ENCODE measurements at places on chromosomes 5 and 9.

DNA sequence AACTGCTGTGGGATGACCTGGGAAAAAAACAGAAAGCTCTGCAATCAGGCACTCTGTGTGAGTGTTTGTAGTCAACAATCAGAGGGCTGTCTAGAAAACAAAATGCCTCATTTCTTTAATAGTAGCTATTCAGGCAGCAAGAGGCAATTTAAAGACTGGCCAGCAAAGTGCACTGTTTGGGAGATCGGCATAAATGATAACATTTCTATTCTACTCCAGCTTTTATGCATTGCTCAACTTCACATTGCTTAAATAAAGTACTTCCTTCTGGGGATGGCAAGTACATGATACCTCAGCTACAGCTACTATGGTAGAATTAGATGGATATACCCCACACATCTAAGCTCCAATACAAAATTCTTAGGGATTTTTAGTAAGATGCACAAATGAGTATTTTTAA, 193.1 kb downstream of the DCP2 start:
- no peak for DNase-seq

DNA sequence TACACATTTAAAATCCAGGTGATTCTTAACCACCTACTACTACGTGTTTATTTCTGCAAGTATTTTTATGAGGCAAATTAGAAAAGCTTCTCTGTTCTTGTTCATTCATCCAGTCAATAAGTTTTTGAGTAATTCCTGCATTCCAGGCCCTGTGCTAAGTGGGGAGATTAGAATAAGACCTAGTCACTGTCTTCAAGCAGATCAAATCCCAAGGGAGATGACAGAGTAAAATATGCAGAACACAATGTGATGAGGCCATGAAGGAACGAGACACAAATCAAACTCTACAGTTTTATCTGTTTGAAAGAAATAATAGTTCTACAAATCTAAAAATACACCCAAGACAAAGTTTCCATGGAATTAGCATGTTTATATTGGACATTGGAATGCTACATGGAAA, 158.8 kb downstream of the CEP120 start:
- DNase-seq = no peak

GRCh38 chr9:120478208-120478607, 101.8 kb downstream of the CDK5RAP2 start:
- no peak for DNase-seq

DNA sequence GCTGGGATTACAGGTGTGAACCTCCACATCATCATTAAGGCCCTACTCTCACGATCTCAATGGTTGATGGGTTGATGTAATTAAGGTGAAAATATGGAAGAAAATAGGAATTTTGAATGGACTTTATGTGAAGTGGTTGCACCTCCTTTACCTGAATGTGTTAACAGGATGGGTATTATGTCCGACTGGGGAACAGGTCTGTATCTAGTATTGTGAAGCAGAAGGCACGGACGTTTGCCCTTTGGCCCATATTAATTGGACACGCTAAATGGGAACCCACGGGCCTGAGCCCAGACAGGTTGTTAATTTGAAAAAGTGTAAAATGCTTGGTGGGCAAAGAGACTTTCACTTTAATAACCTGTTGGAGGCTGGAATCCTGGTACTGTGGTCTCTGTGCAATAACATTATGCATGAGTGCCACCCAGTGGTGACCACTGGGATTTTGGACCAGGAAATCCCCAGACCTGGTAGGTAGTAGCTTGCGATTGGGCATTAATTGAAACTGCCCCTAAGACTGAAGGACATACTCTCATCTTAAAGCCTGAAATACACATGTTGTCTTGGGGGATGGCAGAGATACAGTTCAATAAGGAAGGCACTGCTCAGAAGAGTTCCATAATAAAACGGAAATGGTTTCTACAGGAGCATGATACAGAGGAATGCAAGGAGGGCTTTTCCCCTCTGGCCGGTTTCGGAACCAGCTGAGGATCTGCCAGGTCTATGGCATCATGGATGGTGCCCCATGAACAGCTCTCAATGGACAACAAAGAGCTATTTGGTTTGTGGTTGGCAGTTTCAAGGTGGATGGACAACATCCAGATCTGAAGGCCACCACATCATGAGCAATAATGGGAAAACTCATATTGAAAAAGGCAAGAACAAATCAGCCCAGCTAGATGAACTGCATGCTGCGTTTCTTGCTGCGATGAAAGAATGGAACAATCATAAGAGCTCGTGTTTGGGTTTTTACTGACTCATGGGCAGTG, 26.2 kb upstream of the BICD2 start:
- DNase-seq = peak; percentile 68

DNA sequence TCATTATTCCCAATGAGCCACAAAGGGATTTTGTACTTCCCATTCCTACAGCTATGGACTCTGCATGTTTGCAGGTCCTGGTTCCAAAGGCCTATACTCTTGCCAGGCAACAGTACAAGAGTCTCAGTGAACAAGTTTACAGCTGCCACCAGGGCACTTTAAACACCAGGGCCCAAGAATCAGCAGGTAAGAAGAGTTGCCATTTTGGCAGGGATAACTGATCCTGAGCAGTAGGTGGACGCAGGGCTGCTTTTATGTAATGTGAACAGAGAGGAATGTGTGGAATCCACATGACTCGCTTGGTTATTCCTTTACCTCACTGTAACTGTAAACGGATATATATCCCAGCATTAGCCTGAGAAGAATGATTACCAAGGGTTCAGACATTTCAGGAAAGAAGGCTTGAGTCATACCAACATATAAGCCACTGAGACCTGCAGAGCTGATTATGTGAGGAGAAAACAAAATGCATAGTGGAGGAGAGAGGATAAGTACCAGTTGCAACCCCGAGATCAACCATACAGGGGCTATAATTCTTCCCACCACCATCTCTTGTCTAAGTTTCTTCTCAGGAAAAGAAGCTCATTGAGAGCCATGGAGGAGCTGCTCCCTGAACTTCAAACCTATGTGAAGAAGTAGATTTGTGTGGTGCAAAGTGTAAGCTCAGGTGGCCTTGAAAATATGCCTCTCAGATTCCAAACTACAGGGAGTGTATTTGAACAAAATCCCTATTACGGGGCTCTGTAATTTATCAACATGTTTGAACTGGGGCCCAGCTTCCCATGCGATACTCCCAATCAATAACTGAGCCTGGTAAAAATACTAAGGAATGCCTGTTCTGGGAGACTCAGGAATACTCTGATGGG, 24.6 kb downstream of the RAPGEF6 start:
- DNase-seq = no peak

DNA sequence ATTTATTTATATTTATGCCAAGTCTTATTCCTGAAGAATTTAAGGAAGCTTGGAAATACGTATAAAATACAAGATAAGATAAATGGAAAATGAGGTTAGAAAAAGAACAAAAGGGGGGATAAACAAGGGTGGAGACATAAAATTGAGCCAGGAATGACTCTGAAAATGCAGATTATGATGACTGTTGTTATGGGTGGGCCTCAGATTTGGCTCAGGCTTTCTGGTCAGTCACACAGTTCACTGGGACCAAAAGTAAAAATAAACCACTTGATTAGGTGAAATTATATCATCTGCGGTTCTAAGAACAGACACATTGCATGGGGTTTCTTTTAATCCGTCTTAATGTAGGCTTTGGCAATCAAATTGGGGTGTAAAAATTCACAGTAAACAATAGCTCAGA, 51.0 kb downstream of the OR1J1 start:
- DNase-seq = no peak

DNA sequence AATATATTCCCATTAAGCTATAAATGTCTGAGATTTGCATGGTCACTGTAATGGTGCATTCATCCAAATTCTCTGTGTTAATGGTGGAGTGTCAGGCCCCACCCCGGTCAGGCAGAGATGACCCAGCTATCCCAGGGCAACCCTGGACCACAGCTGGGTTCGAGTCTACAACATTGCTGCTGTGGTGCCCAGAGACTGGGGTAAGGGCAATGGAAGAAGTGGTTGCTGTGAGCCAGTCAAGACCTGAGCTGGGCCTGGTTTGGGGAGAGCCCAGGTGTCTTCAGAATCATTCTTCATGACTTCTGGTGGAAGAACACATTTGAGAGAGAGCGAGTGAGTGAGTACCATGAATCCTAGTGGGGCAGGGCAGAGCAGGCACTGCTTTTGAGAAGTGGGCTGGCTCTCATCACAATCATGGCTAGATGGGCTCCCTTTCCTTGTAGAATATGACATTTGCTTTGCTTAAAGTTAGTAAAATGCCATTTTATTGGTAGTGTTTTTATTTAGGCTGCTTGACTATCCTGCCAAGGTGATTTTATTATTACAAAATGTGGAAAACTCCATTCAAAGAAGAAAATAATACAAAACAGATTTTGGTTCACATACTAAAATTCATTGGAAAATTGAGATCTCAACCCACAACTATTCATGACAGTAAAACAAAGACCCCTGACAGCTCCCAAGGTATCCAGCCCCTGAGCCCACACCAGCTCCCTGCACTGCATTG, 125.8 kb upstream of the SLC25A48 start:
- DNase-seq = no peak

- no peak for DNase-seq
Measured at GRCh38 chr5:38450627-38451026, 105.8 kb downstream of the LIFR start.

DNA sequence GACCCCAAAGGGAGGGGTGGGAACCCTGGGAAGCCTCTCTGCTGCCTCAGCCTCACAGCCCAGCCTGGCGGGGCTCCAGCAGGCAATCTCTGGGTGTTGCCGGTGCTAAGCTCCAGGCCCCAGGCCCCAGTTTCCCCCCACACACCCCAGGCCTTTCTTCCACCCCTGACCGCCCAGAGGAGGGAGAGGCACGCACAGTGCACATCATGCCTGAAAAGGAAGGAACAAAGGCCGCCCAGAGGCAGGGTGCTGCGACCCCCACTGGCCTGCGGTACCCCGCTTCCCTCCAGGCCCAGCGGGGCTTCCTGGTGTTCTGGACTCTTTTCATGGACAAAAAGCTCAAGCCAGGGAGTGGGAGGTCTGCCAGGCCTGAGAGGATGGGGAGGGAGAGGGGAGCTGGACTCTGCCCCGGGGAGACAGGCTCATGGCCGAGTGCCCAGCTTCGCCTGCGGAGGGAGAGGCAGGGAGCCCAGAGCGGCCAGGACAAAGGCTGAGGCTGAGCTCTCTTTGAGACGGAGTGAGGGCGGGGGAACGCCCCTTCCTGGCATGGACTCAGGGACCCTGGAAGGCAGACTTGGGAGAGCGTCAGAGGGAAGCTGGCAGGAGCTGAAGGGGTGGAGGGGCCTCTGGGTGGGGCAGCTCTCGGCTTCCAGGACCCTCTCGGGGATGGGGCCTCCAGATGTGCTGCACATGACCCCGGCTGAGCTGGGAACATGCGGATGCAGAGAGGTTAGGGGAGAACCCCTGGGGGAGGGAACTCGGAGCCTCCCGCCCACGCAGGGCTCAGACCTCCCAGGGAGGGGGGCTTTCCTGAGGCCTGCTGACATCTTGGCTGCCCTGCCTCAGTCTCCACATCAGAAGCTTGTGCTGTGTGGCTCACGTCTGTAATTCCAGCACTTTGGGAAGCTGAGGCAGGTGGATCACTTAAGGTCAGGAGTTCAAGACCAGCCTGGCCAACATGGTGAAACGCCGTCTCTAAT, 1.8 kb upstream of the ENTPD2 start:
- DNase-seq = no peak

GRCh38 chr5:146213210-146213826, 9.9 kb downstream of the RBM27 start:
- DNase-seq = peak; percentile 26

DNA sequence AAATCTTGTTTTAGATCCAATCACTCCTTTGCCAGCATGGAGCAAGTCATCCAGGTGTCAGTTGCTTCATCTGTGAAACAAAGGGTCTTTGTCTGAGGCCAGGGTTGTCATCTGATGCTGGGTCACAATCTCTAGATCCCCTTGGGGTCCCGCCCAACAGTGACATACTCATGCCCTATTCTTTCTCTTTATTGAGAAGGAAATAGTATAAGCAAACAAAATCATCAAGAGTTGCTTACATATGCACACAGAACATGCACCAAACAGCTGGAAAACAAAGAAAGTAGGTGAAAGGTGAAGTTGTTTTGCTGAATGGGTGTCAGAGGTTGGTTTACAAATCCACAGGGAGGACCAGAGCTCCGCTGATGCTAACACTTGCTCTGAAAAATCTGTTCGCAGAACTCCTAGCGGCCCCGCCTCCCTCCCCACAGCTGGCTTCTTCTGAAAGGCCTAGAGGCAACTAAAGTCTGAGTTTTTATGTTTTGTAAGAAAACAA, 106.1 kb upstream of the SLC44A1 start:
- DNase-seq = peak; percentile 63

- no peak for DNase-seq
Measured at GRCh38 chr5:83776437-83777031, 55.9 kb upstream of the HAPLN1 start.

- no peak for DNase-seq
Measured at GRCh38 chr9:135491764-135492163, 8.7 kb upstream of the MRPS2 start.

DNA sequence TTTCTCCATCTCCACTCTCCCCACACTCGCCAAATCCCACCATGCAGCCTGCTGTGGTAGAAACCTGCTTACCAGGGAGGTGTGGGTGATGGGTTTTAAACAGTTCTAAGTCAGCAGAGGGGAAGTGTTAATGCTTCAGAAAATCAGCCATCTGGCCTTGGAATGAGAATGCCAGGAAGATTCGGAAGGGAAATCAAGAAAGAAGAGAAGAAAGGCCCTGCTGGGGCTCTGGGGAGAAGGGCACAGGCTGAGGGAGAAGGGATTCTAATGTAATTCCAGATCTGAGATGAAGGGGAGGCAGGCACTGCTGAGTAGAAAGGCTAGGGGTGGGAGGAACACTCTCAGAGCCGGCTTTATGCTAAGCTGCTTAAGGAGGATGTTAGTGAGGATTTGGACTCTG, 434.7 kb upstream of the DMAC1 start:
- no peak for DNase-seq

GRCh38 chr9:128771745-128772519, at the start of gene ZER1:
Gene ZER1 (minus strand): TSS chr9:128771927. CDS start chr9:128755565, 16,362 bp downstream.
- DNase-seq = peak; percentile 85

- peak; percentile 63 for DNase-seq
Measured at GRCh38 chr5:95730730-95731570, at the start of gene RHOBTB3. Gene RHOBTB3 (plus strand): TSS chr5:95731336. CDS start chr5:95731683, 347 bp downstream.

DNA sequence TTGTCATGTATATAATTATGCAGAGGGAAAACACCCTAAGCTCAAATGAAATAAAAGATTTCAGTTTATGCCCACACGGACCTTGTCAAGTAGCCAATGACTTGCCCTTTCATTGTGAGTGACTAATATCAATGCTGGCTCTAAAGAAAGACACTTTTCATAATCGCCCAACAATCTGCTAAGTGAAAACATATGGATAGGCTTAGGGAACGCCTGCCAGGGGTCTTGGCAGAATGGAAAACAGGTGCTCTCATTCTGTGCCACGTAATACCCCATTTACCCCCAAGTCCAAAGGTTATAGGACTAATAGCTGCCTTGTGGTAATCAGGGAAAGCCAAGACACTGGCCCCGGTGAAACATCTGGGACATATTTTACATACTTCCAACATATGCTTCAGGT, 157.7 kb downstream of the SLF1 start:
- DNase-seq = no peak

DNA sequence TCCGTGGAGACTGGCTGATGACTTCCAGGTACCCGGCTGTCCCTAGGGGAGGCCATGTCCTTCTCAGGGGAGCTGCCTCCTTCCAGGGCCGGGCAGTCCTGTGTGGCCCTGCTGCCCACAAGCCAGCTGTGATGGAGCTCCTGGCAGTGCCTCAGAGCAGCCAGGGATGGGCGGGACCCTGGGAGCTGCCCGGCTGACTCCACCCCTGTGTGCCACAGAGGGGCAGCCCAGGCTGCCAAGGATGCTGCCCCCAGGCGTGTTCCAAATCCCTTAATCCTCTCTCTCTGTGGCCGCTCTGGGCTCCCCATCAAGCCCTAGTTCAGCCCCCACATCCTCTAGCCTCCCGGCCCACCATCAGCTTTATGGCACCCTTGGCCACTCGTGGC, 7.0 kb upstream of the SCGB3A1 start:
- DNase-seq = no peak

GRCh38 chr5:138337685-138338410, at the start of gene FAM53C:
Gene FAM53C (plus strand): TSS chr5:138338266. CDS start chr5:138341336, 3,070 bp downstream.
- peak; percentile 95 for DNase-seq
